GM10248 (cell line): ENCODE measurements at places on chromosomes 12 and 14.

- no peak for DNase-seq
Measured at GRCh38 chr14:33567023-33567728, 383.7 kb downstream of the EGLN3 start.

DNA sequence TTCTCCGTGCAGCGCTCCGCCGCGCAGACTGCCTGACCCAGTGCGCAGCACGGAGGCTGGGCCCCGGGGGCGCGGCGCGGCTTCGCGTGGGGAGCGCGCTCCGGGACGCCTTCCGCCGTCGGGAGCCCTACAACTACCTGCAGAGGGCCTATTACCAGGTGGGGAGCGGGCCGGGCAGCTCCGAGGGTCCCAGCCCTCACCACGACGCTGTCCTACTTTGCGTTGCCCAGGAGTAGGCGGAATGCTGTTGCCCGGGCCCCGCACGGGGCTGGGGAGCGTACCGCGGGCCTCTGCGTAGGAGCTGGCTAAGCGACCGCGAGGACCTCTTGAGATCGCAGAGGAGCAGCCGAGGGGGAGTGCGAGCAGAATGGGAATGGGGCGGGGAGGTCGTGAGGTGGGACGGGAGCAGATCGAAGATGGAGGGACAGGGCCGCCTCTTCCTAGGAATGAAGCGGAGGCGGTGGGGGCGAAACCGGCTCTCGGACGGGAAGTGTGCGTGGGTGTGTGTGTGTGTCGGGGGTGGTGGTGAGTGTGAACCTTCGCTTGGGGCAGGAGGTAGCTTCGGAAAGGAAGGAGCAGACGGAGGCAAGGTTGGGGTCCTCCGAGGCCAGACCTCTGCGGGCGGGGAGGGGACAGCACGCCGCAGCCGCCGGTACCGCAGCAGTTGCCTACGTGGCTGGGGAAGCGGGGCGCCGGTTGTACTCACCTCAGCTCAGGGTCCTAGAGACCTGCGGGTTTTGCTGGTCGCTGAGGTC lies 751 bp downstream of the P3H3 start:
- DNase-seq, result no peak

- no peak for DNase-seq
Measured at GRCh38 chr12:104134882-104135281, 3.1 kb downstream of the NFYB start.

- no peak for DNase-seq
Measured at GRCh38 chr12:50018968-50019367, 6.3 kb downstream of the RACGAP1 start.

- no peak for DNase-seq
Measured at GRCh38 chr14:102050625-102051024, 36.2 kb downstream of the HSP90AA1 start.
